Spleen (tissue), 13 donors: ENCODE measurements at places on chromosomes 4 and X. TPM values are rescaled to one million over a fixed set of nuclear protein-coding genes. Genes with fewer than 3 reads are reported as not detected.

- no peak for DNase-seq
- no peak overlapping the region for H3K27ac ChIP-seq
- no peaks in the 10 kb centered on the region for H3K36me3 ChIP-seq
- no peak overlapping the region for H3K4me3 ChIP-seq
Observed at GRCh38 chr4:62449538-62449937, 1249.4 kb downstream of the ADGRL3 start.

GRCh38 chrX:23557070-23557469 lies 110.2 kb upstream of the PRDX4 start:
- no peak overlapping the region for H3K27ac ChIP-seq
- H3K4me1 ChIP-seq: no peaks in the 10 kb centered on the region
- DNase-seq: no peak
- no peaks in the 10 kb centered on the region for H3K27me3 ChIP-seq
- H3K4me3 ChIP-seq: no peak overlapping the region

DNA sequence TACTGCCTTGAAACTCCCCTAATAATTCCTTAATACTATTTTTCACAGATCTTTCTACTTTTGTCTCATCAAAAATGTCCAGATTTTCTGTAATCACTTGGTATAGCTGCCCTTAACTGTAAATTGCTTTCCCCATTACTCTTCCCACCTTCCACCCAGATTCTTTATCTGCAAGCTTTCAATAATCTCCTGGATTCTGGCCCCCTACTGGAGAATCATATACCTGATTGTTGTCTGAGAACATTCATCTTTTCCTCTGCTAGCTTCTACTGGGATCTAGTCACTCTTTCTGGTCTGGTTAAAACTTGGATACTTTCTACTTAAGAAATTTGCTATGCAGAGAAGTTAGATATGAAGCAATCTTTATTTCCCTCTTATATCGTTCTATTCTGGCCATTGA lies 552.6 kb downstream of the PCDH19 start:
- H3K36me3 ChIP-seq: no peaks in the 10 kb centered on the region
- no peak for DNase-seq
- H3K27ac ChIP-seq: no peak overlapping the region
- no peak overlapping the region for H3K4me3 ChIP-seq

DNA sequence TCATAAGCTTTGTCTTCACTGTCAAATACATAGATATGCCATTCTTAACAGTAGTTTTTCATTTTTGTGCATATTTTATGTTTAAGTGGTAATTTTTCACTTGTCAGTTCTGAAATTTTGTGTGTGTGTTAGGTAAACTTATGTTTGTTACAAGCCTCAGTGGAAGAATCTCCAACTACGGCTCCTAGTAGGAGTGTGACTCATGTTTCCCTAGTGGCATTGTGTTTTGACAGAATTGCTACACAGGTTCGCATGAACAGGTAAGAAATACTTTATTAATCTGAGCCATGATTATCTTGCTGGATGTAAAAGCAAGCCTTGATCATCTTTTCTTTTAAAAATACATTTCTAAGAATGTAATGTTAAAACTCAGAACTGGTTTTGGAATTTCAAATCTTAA lies 94.4 kb downstream of the BLTP1 start:
- no peaks in the 10 kb centered on the region for H3K4me1 ChIP-seq
- H3K4me3 ChIP-seq: no peak overlapping the region
- DNase-seq: no peak

Gene TCP11X2
- total RNA-seq: not detected

Gene PWWP3B
- not detected for total RNA-seq

Gene UGT2B17
- total RNA-seq: 0.69 TPM

Gene NLRP2B
- not detected for total RNA-seq
